ENCODE measurements at places on chromosomes 1 and 21.

DNA sequence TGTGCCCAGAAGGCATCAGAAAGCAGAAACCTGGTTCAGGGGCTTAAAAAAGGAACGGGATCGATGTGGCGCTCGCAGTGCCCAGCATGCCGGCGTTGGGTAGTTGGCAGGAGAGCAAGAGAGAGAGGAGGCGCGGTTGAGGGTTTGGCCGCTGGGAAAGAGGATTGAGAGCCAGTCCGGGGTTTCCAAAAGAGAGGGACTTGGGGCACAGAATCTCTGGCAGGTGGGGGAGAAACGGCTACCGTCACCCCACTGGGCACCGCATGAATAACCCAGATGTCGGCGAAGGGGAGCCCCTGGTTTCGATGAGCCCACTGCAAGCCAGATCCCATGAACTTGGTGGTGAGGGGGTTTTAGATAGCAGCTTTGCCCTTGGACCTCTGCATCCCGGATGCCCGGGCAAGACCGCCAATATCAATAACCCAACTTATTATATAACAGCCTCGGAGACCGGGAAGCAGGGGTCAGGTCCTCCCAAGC lies 60.4 kb upstream of the ACOT11 start:
- DNase-seq, result no peak

- no peak for DNase-seq
These were observed 55.4 kb downstream of the MATN1 start for GRCh38 chr1:30668024-30668423.

DNA sequence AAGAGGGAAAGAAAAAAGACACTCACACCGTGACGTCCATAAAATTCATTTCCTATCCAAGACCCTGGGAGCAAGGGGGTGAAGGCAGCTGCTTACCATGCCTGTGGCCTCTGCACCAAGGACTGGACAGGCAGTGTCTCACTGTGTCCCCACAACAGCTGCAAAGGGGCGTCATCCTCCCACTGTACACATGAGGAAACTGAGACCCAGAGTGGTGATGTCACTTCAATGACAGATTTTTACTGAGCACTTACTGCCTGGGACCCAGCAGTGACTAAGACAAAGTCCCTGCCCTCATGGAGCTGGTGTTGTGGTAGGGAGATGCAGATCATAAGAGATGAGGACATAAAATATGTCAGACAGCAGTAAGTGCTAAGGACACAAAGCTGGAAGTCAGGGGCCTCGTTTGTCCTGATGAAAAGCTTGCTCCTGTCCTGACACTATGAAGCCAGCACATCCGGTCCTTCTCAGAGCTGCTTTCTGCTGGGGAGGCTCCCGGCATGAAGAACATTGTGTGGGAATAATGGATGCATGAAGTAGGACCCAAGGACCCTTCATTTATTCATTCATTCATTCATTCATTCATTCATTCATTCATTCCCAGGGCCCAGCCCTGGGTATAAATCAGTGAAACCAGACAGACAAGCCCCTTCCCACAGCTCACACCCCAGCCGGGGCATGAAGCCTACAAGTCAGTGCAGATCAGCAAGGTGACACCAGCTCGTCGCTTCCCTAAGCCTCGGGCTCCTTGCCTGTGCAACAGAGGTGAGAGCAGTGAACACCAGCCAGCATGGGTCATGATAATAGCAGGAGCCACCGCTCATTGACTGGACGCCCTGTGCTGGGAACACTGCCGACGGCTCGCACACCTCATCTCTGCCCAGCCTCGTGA lies 473.7 kb downstream of the MATN1 start:
- DNase-seq, result no peak

- no peak for DNase-seq
These were observed 20.4 kb downstream of the SLC25A33 start for GRCh38 chr1:9559673-9560072.

- DNase-seq, result no peak
These were observed 1.1 kb downstream of the DPYD start for GRCh38 chr1:97919585-97920261.

DNA sequence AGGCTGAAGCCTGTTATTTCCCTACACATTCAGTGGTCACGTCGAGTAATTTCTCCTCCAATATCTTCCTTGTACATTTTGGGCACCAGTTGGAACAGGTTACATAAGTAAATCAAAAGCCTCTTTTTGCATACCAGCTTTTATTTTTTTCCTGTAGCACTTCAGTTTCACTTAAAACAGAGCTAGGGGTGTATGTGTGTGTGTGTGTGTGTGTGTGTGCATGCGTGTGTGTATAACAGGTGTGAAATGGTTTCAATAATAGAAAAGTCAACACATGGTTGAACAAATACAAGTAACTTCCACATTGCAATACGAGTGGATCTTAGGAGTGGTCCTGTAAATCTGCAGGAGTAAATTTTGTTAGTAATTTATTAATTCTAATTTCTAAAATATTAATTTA lies 3.0 kb upstream of the MAN1A2 start:
- no peak for DNase-seq

- DNase-seq, result peak; percentile 67
These were observed 66.5 kb upstream of the PRKACB start for GRCh38 chr1:84077476-84078107.

DNA sequence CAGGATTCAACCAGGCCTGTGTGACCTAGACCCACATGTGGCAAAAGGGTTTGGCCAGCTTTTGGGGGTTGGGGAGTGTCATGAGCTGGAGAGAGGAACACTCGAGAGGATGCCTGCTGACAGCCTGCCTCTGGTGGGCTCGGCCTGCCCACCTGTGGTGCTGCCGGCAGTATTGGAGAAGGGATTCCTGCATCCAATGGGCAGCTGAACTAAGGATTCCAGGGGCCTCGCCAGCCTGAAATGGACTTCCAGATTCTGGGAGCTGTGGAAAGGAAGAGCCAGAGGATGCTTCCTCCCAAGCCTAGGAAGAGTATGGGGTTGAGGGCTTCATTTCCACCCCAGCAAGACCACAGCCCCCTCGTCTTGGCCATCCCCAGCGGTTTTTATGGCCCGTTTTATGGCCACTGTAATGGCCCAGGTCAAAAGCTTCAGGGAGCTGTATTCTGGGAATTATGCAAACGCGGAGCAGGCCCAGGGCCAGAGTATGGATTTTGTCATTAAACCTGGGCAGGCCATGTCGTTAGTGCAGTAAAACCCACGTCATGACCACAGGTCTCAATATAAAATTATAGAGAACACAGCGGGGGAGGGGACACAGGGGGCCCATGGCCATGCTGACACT lies 63.6 kb downstream of the TMEM53 start:
- no peak for DNase-seq

- no peak for DNase-seq
These were observed 12.8 kb upstream of the NRIP1 start for GRCh38 chr21:15077529-15078145.

- no peak for DNase-seq
These were observed 29.3 kb downstream of the AK2 start for GRCh38 chr1:33007190-33008050.

- no peak for DNase-seq
These were observed 1.4 kb downstream of the DVL1 start for GRCh38 chr1:1347663-1348419.

- no peak for DNase-seq
These were observed 299.1 kb downstream of the CAMTA1 start for GRCh38 chr1:7084232-7084894.

- peak; percentile 67 for DNase-seq
These were observed 39.6 kb downstream of the RSPH1 start for GRCh38 chr21:42456457-42456856.

- peak; percentile 45 for DNase-seq
These were observed 12.4 kb downstream of the EPB41 start for GRCh38 chr1:28926629-28927265.

- no peak for DNase-seq
These were observed 1128.7 kb downstream of the AMY1C start for GRCh38 chr1:104878203-104878909.

- DNase-seq, result no peak
These were observed 16.8 kb downstream of the CNST start for GRCh38 chr1:246583056-246583440.

- DNase-seq, result no peak
These were observed 187.2 kb upstream of the FOXD3 start for GRCh38 chr1:63135174-63135512.

- no peak for DNase-seq
These were observed 194.3 kb upstream of the CAMK1G start for GRCh38 chr1:209389258-209389657.

- DNase-seq, result no peak
These were observed 55.3 kb downstream of the RIMS3 start for GRCh38 chr1:40610156-40610555.

- DNase-seq, result no peak
These were observed 74.9 kb downstream of the FASLG start for GRCh38 chr1:172733815-172734214.

DNA sequence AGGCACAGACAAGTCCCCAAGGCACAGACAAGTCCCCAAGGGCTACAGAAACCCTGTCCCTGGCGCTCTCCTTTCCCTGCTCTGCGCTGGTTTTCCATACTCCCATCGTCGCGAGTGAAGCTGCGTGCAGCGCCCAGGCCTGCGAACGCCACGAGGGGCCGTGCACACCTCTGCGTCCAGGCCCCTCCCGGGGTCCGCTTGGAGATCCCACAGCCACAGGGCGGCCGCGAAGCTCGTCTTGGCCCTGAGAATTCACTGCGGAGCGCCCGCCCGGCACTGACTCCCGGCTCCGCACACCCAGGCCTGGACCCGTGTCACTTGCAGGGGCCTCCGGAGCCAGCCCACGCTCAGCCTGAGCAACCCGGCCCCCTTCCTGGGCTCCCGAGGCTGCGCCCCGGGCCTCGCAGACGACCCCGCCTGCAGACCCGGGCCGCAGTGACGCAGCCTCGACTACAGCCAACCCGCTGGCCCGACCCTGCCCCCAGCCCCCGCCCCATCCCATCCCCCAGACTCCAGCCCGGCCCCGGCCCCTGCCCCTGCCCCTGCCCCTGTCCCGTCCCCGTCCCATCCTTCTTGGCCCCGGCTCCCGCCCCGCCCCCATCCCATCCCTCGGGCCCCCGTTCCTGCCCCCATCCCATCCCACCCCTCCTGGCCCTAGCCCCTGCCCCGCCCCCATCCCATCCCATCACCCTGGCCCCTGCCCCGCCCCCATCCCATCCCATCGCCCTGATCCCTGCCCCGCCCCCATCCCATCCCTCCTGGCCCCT lies 841 bp downstream of the POFUT2 start:
- no peak for DNase-seq

DNA sequence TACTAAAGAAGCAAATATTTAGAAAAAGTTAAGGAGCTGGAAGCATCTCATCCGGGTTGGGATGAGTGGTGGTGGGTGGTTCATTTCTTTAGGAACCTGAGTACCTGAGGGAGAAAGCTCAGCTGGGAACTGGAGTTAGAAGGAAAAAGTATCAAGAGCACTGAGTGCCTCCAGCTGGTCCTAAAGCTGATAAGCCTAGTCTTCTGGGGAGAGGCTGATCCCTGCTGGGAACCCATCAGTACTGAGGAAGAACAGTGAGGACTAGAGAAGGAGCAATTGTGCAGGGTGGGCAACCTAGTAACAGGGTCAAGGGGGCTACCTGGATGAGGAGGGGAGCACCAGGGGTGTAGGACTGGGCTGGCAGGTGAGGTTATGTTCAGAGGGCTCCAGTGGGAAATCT lies 89.5 kb downstream of the RUNX1 start:
- DNase-seq, result no peak

DNA sequence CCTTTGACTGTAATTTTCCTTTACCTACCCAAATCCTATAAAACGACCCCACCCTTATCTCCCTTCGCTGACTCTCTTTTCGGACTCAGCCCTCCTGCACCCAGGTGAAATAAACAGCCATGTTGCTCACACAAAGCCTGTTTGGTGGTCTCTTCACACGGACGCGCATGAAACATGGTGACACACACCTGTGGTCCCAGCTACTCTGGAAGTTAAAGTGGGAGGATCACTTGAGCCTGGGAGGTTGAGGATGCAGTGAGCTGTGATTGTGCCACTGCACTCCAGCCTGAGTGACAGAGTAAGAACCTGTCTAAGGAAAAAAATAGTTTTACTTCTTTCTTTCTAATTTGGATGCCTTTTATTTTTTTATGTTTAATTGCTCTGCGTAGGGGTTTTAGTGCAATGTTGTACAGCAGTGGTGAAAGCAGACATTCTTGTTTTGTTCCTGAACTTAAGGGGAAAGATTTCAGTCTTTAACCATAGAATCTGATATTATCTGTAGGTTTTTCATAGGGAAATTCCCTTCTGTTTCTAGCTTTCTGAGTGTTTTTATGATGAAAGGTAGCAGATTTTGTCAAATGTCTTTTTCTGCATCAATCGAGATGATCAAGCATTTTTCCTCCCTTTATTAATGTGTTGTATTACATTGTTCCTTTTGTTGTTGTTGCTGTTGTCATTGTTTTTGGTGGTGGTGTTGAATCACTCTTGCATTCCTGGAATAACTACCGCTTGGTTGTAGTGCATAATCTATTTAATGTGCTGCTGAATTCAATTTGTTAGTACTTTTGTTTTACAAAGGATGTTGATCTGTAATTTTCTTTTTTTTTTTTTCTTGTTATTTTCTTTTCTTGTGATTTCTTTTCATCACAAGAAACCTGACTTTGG lies 497.4 kb downstream of the DISC1 start:
- no peak for DNase-seq

DNA sequence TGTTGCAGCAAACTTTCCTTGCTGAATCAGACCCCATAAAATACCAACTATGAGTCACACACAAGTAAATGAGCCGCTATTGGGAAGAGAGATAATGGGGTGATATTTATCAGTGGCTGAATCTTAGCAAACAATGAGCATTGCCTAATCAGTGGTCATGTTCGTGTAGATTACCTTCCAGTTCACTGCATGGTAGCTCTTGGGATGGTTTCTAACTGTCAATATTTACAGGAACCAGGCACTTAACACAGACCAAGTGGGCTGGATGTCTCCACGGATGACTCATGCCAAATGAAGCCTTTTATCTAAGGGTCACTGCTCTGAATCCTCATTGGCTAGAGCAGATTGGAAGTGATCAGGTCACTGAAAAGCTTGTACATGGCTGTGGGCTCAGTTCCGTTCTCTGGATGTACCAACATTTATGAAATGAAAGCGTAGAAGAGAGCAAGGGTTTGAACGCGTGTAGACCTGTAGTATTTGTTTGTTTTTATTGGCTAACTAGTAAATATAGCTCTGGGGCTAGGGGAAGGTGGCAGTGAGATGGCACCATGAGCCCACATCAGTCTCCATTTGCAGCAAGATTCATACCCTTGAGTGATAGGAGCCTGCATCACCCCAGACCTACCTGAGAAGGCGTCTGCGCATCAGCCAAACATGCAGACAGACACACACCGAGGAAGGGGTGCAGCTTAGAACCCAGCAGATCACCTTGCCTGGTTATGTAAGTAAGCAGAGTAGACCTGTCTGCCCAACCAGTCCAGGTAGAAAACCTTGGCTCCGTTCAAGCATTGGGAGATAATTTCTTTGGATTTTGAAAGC lies 153.3 kb downstream of the TOMM20 start:
- no peak for DNase-seq

GRCh38 chr21:31667639-31668038 lies 8.1 kb downstream of the SOD1 start:
- no peak for DNase-seq
